ENCODE measurements at places on chromosomes 1 and 21. TPM values are rescaled to one million over a fixed set of nuclear protein-coding genes. Genes with fewer than 3 reads are reported as not detected.

The SLFNL1 gene
- total RNA-seq: under 0.01 TPM

The TEX38 gene
- total RNA-seq: not detected

The CFAP74 gene
- not detected for total RNA-seq

The MATN1 gene
- total RNA-seq: not detected

The C1orf87 gene
- not detected for total RNA-seq

The PPIAL4G gene
- not detected for total RNA-seq

The ACKR1 gene
- not detected for total RNA-seq

The TFF3 gene
- 0.64 TPM for total RNA-seq

The NUP210L gene
- under 0.01 TPM for total RNA-seq

The DNASE2B gene
- not detected for total RNA-seq

The BSND gene
- not detected for total RNA-seq

The TRIM46 gene
- total RNA-seq: 0.26 TPM

The PTPRC gene
- total RNA-seq: not detected

The PGBD2 gene
- total RNA-seq: 7.4 TPM

The RPTN gene
- 0.53 TPM for total RNA-seq

The REG4 gene
- not detected for total RNA-seq

The COL18A1 gene
- total RNA-seq: 16.9 TPM

The NBPF19 gene
- total RNA-seq: 6.1 TPM

The OR2G6 gene
- total RNA-seq: not detected

The PCSK9 gene
- total RNA-seq: 5.8 TPM

The ADGRB2 gene
- 0.64 TPM for total RNA-seq

The KIF21B gene
- 5.6 TPM for total RNA-seq

The RAD54L gene
- total RNA-seq: 0.26 TPM

The HSPG2 gene
- total RNA-seq: 28.7 TPM

The L1TD1 gene
- total RNA-seq: under 0.01 TPM

The SHISAL2A gene
- not detected for total RNA-seq

The OR10Z1 gene
- total RNA-seq: not detected

The C1orf226 gene
- 0.26 TPM for total RNA-seq

The ANGPTL3 gene
- not detected for total RNA-seq

The IL19 gene
- total RNA-seq: not detected

The PHGDH gene
- total RNA-seq: 207 TPM

The MANEAL gene
- total RNA-seq: 0.26 TPM

The MROH9 gene
- not detected for total RNA-seq

The OPTC gene
- not detected for total RNA-seq

The PODN gene
- total RNA-seq: 0.53 TPM

The BGLAP gene
- total RNA-seq: not detected

All from bronchial epithelial cell (primary cell).